ENCODE measurements at places on chromosomes 2 and 18. TPM values are rescaled to one million over a fixed set of nuclear protein-coding genes. Genes with fewer than 3 reads are reported as not detected.

GRCh38 chr2:103437161-103437560, 675.3 kb downstream of the TMEM182 start:
- no peaks in the 10 kb centered on the region for H3K27me3 ChIP-seq
- no peaks in the 10 kb centered on the region for H3K4me1 ChIP-seq
- no peaks in the 10 kb centered on the region for H3K36me3 ChIP-seq
- DNase-seq: no peak
- no peak overlapping the region for H3K4me3 ChIP-seq
- no peak overlapping the region for H3K27ac ChIP-seq

DNA sequence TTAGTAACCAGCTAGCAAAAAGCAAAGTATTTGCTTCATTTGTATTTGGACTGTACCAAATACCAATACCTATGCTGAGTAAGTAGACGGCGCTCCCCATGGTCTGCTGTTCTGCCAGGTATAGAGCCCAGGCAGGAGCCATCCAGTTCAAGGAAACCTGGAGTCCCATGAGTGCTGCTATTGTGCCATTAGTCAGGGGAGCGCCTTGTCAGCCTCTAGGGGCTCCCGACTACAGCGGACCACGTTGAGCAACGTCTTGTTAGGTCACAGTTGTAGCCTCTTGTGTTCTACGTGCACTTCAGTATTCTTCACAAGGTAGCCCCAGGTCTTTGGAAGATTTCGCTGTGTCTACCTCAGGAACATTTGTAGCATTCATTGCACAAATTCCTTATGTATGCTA, 21.6 kb upstream of the SLC9A2 start:
- no peaks in the 10 kb centered on the region for H3K4me1 ChIP-seq
- H3K27ac ChIP-seq: no peak overlapping the region
- H3K36me3 ChIP-seq: no peaks in the 10 kb centered on the region
- H3K4me3 ChIP-seq: no peak overlapping the region
- H3K27me3 ChIP-seq: no peaks in the 10 kb centered on the region

The CCDC68 gene
- 12.4 TPM for total RNA-seq

The BOLL gene
- not detected for total RNA-seq

DNA sequence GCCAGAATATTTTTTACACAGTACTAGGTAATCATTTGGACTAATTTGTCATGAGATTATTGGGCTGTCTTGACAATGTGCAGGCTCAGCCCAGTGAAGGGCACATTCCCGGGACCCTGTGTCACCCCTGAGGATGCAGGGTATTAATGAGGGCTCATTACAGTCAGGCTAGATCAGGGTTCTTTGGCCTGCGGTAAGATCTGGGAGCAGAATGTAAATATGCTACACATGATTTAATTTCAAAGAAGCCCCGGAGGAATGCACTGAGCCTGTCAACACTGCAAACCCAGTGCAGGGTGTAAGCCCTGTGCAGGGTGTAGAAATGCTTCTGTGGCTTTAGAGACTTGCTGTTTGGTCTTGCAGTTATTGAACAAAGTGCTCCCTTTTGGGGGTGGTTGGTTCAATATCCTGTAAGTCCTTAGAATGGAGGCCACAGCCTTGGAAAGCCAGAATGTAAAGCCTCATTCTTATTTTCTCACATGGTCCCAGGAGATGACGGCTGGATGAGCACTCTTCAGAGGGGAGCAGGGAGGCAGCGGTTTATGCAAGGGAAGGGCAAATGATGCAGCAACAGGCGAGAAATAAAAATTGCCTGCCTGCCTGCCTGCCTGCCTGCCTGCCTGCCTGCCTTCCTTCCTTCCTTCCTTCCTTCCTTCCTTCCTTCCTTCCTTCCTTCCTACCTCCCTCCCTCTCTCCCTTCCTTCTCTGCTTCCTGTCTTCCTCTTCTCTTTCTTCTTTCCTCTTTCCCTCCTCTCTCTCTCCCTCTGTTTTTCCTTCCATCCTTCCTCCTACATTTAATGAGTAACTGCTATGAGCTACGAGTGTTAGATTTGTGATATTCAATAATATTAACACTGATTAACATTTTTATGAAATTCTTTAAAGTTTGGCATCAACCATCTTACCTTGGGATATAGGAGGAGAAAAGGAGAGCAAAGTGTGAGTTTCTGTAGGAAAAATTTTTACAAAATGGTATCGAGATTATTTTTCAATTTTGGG, 148.8 kb downstream of the VAPA start:
- H3K27me3 ChIP-seq: no peaks in the 10 kb centered on the region
- no peak overlapping the region for H3K27ac ChIP-seq
- no peak for DNase-seq
- H3K4me1 ChIP-seq: peaks cover 31% of the 10 kb centered on the region
- H3K36me3 ChIP-seq: no peaks in the 10 kb centered on the region
- no peak overlapping the region for H3K4me3 ChIP-seq

GRCh38 chr2:144705328-144706245, 185.7 kb upstream of the ZEB2 start:
- H3K27ac ChIP-seq: peak overlapping the region; percentile 40
- DNase-seq: no peak
- H3K4me1 ChIP-seq: no peaks in the 10 kb centered on the region
- no peak overlapping the region for H3K4me3 ChIP-seq
- no peaks in the 10 kb centered on the region for H3K36me3 ChIP-seq

The CMPK2 gene
- 18.9 TPM for total RNA-seq

The MDH1B gene
- total RNA-seq: 0.43 TPM

The MC2R gene
- total RNA-seq: not detected

GRCh38 chr2:153417077-153417476, 61.5 kb downstream of the RPRM start:
- no peak for DNase-seq
- H3K4me3 ChIP-seq: no peak overlapping the region
- no peaks in the 10 kb centered on the region for H3K4me1 ChIP-seq
- H3K27me3 ChIP-seq: no peaks in the 10 kb centered on the region

The RANBP2 gene
- total RNA-seq: 46.1 TPM

The PROKR1 gene
- total RNA-seq: not detected

GRCh38 chr18:49915352-49915751, 102.0 kb upstream of the ACAA2 start:
- H3K4me3 ChIP-seq: no peak overlapping the region
- no peaks in the 10 kb centered on the region for H3K27me3 ChIP-seq
- H3K27ac ChIP-seq: no peak overlapping the region
- no peaks in the 10 kb centered on the region for H3K36me3 ChIP-seq

DNA sequence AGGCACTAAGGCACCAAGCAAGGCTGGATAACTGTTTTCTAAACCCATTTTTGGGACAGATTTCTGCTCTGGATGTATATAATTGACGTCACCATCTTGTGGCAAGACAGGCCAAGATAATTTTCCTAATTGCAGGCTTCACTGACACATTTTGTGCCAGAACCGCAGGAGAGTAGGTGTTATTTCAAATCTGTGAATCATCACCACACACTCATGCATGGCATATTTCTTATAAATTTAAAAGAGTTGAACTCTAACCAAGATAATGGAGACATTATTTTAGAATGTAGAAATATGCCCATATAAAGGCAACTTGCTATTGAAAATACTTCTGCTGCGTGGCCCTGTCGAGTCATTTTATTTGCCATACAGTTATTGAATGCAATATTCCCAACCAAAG, 68.3 kb upstream of the ACYP2 start:
- no peak for DNase-seq
- H3K4me3 ChIP-seq: no peak overlapping the region
- H3K27ac ChIP-seq: no peak overlapping the region
- H3K4me1 ChIP-seq: no peaks in the 10 kb centered on the region
- no peaks in the 10 kb centered on the region for H3K27me3 ChIP-seq

- H3K27ac ChIP-seq: no peak overlapping the region
- no peaks in the 10 kb centered on the region for H3K27me3 ChIP-seq
- peaks cover 8% of the 10 kb centered on the region for H3K4me1 ChIP-seq
- no peak for DNase-seq
Observed at GRCh38 chr18:45069546-45069945, 388.9 kb downstream of the SETBP1 start.

The C2orf92 gene
- 9.5 TPM for total RNA-seq

DNA sequence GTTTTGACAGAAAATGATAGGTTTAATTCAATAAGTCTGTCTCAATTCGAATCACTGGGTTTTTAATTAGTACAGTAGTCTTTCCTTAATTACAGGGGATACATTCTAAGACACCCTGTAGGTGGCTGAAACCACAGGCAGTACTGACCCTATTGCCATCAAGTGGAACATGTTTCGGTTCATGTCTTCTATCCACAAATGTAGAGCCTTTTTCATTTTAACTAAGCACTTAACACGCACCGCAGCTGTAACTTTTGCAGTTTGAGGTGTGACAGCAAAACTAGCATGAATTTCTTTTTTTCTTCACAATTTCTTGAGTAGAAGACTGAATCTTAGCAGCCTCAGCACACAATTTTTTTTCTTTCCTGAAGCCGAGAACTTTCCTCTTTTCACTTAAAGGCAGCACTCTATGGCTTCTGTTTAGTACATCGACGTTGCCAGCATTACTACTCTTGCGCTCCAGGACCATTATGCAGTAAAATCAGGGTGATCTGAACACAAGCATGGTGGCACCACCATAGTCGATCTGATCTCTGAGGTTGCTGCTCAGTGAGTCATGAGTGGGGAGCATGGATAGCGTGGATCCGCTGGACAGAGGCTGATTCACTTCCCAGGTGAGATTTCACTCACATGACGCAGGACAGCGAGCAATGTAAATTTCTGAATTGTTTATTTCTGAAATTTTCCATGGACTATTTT, 805.1 kb downstream of the RNF144A start:
- H3K4me1 ChIP-seq: no peaks in the 10 kb centered on the region
- no peaks in the 10 kb centered on the region for H3K36me3 ChIP-seq
- DNase-seq: no peak
- no peaks in the 10 kb centered on the region for H3K27me3 ChIP-seq
- no peak overlapping the region for H3K4me3 ChIP-seq

The CRYGB gene
- not detected for total RNA-seq

- H3K4me3 ChIP-seq: no peak overlapping the region
- H3K36me3 ChIP-seq: no peaks in the 10 kb centered on the region
- no peak for DNase-seq
- H3K4me1 ChIP-seq: no peaks in the 10 kb centered on the region
- H3K27ac ChIP-seq: no peak overlapping the region
Observed at GRCh38 chr2:213261237-213261636, 23.0 kb upstream of the SPAG16 start.

The DOK6 gene
- total RNA-seq: 1.7 TPM

DNA sequence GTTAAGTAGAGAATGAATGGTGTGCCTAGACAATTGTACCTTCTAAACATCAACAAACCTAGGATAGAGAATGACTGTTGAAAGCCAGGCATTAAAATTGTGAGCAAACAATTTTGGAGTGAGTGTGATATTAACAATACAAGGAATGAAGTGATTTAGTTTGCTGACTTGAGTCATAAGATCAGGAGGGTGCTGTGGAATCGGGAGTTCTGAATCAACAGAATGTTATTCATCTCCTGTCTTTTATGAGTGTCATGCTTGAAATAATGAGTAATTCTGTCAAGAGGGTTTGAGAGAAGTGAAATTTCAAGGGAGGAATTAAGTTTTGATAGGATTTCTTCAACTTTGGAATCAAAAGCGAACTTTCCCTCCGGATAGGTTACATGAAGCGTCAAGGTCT, 214.4 kb upstream of the DSEL start:
- H3K27ac ChIP-seq: no peak overlapping the region
- no peak overlapping the region for H3K4me3 ChIP-seq
- no peaks in the 10 kb centered on the region for H3K36me3 ChIP-seq
- no peaks in the 10 kb centered on the region for H3K27me3 ChIP-seq
- no peaks in the 10 kb centered on the region for H3K4me1 ChIP-seq
- DNase-seq: no peak

The RPRM gene
- total RNA-seq: not detected

DNA sequence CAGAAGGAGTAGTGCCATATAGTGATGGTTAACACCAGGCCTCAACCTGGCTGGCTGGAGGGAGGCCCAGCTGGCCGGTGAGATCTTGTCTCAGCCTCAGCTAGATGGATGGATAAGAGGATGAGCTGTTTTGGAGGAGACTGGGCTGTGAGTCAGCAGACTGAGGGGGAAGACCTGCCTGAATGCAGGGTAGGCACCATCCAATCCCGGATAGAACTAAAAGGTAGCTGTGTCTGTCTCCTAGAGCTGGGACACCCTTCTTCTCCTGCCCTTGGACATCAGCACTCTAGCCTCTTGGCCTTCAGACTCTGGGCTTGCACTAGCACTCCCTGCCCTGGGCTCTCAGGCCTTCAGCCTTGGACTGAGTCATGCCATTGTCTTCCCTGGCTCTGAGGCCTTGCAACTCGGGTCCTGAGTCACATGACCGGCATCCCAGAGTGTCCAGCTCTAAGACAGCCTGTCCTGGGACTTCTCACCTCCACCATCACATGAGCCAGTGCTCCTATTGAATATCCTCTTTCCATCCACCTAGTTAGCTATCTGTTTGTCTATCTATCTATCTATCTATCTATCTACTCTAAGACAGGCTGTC, 131.3 kb downstream of the TPO start:
- no peaks in the 10 kb centered on the region for H3K4me1 ChIP-seq
- H3K27me3 ChIP-seq: no peaks in the 10 kb centered on the region
- DNase-seq: no peak
- H3K27ac ChIP-seq: no peak overlapping the region

The SNORC gene
- 0.61 TPM for total RNA-seq

GRCh38 chr2:96863575-96864342, 5.9 kb upstream of the ANKRD39 start:
- peaks cover 19% of the 10 kb centered on the region for H3K36me3 ChIP-seq
- no peaks in the 10 kb centered on the region for H3K27me3 ChIP-seq
- peaks cover 40% of the 10 kb centered on the region for H3K4me1 ChIP-seq
- no peak overlapping the region for H3K27ac ChIP-seq
- DNase-seq: peak; percentile 57
- no peak overlapping the region for H3K4me3 ChIP-seq

GRCh38 chr2:241030883-241031282, 32.5 kb downstream of the SNED1 start:
- H3K27ac ChIP-seq: no peak overlapping the region
- no peak overlapping the region for H3K4me3 ChIP-seq
- no peaks in the 10 kb centered on the region for H3K4me1 ChIP-seq
- no peak for DNase-seq
- no peaks in the 10 kb centered on the region for H3K36me3 ChIP-seq

The HOXD12 gene
- total RNA-seq: not detected

The PFN4 gene
- total RNA-seq: not detected

The IL1A gene
- not detected for total RNA-seq

- no peak for DNase-seq
- H3K27me3 ChIP-seq: no peaks in the 10 kb centered on the region
- H3K36me3 ChIP-seq: no peaks in the 10 kb centered on the region
- no peaks in the 10 kb centered on the region for H3K4me1 ChIP-seq
Observed at GRCh38 chr2:215782295-215782694, 231.1 kb downstream of the MREG start.

- no peaks in the 10 kb centered on the region for H3K27me3 ChIP-seq
- peak overlapping the region; percentile 43 for H3K4me3 ChIP-seq
- H3K36me3 ChIP-seq: no peaks in the 10 kb centered on the region
- no peak overlapping the region for H3K27ac ChIP-seq
- peaks cover 4% of the 10 kb centered on the region for H3K4me1 ChIP-seq
- DNase-seq: peak; percentile 60
Observed at GRCh38 chr2:126885751-126886210, 12.9 kb upstream of the TEX51 start.

GRCh38 chr18:61336766-61337165, 3.5 kb downstream of the CDH20 start:
- H3K4me1 ChIP-seq: peaks cover 10% of the 10 kb centered on the region
- no peak overlapping the region for H3K4me3 ChIP-seq
- DNase-seq: no peak

The LINC00305 gene
- total RNA-seq: not detected

Measured in upper lobe of left lung (tissue), 6 donors.